ENCODE measurements at places on chromosomes 6 and 20.

- DNase-seq = no peak
Observed at GRCh38 chr20:32975698-32976674, 28.2 kb downstream of the SUN5 start.

- no peak for DNase-seq
Observed at GRCh38 chr6:54586251-54586650, 260.3 kb upstream of the FAM83B start.

GRCh38 chr6:44630125-44631028, 242.9 kb downstream of the CDC5L start:
- no peak for DNase-seq

DNA sequence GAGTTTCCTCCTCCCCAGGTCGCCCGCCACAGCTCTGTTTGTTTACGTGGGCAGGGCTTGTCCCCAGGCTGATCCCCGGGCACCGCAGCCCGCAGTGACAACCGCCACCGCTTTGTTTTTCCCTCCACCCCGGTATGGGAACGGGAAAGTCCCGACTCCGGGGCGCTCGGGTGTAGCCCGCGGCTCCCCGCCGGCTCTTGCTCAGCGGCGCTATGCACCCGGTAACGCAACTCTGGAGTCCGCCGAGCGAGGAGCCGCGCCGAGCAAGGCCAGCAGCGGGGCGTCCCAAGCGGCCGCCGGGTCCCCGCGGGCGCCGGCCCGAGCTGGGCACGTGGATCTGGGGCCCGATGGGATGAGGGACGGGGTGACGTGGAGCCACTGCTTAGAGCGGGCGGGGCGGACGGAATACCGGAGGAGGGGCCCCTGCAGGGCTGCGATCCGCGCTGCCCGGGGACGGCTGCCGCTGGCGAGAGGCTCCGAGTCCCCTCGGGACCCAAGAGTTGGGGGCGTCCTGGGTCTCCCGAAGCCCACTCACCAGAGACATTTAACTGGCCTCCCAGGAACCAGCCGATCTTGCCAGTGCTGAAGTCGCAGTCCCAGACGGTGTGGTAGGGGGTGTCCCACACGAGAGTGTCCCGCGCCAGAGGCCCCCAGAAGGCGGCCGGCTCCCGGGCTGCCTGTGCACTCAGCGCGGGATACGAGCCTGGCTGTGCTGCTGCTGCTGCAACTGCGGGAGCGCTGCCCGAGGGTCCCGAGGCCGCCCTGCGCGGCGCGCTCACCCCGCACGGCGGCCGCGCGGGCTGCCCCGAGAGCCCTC, 497 bp downstream of the ACSS1 start:
- peak; percentile 47 for DNase-seq

Measured in GF-D8 (cell line).